ENCODE measurements at places on chromosomes 16 and 17.

GRCh38 chr17:29585080-29585751 lies 4.2 kb downstream of the GIT1 start:
- DNase-seq: no peak

DNA sequence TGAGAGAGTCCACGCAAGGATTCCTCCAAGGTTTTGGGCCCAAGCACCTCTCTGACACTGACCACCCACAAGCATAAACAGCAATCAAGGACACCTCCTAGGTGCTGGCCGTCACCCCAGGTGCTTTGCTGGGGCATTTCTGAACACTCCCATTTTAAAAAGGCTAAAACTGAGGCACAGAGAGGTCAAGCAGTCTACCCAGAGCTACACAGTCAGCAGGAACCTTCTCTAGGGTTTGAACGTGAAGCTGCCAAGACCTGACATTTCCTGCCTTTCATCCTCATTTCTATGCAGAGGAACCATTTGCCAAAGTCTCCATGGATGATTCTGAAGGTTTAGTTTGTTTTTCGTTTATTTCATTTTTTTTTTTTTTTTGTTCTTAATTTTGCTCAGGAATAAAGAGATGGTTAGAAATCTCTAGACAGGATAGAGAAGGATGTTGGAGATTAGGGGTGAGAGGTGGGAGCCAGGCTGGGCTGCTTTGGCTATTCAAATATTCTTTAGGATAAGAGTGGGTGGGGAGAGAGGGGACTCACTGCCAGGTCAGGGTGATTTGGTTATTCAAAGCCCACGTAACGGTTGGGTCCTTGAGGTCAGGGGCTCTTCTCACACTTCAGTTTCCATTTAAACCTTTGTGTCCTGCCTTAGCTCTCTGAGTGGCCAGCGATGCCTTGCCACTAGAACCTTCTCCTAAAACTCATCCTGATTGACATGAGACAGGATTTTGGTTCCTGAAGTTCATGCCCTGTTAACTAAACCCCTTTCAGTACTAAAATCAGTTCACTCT lies 6.2 kb downstream of the PLCG2 start:
- no peak for DNase-seq

GRCh38 chr17:47276868-47277267 lies 23.2 kb downstream of the ITGB3 start:
- DNase-seq: no peak

DNA sequence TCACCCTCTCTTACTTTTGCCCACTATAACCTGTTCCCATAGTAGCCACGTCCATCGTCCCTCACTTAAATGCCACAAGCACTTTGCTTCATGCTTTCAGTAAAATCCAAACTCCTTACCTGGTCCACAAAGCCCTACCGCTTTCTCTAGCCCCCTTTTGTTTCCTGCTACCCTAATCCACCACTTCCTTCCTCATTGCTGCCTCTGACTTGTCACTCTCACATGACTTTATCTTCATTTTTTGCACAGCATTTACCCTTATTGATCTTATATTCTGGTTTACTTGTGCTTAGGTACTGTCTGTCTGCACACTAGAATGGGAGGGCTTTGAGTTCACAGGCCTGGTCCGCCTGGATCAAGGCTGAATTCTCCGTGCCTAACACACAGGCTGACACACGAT lies 340.0 kb downstream of the XYLT1 start:
- DNase-seq: no peak

- DNase-seq: no peak
These were observed 28.1 kb downstream of the WSCD1 start for GRCh38 chr17:6098050-6098822.

GRCh38 chr16:23434380-23434779 lies 18.6 kb downstream of the COG7 start:
- DNase-seq: no peak

- DNase-seq: no peak
These were observed 5.9 kb upstream of the MAP2K3 start for GRCh38 chr17:21278450-21279197.

GRCh38 chr17:70677783-70678647 lies 508.7 kb downstream of the KCNJ2 start:
- DNase-seq: no peak

DNA sequence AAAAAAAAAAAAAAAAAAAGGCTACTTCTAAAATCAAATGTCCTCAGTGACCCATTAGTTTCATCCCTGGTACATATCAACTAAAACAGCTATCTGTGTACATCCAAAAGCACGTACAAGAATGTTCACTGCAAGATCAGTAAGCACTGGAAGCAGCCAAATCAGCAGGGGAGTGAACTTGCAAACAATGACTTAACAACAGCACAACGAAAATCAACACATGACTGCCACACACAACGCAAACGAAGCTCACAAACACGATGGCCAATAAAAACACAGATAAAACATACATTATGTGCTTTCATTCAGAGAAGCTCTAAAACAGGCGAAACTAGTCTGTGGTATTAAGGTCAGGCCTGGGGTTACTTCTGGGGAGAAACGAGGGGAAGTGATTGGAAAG lies 60.6 kb downstream of the XPO6 start:
- DNase-seq: no peak

GRCh38 chr16:72371307-72372086 lies 199.5 kb upstream of the PMFBP1 start:
- DNase-seq: no peak

GRCh38 chr17:77254951-77255825 lies 114.4 kb downstream of the SEC14L1 start:
- DNase-seq: no peak

- DNase-seq: no peak
These were observed 10.1 kb downstream of the DYNC1LI2 start for GRCh38 chr16:66741169-66741900.

- DNase-seq: no peak
These were observed 83.5 kb downstream of the CDYL2 start for GRCh38 chr16:80720804-80721371.

Data from esophagus squamous epithelium (tissue), 5 donors.